ENCODE measurements at places on chromosomes 2 and 18. TPM values are rescaled to one million over a fixed set of nuclear protein-coding genes. Genes with fewer than 3 reads are reported as not detected.

The TLK1 gene
- 36.9 TPM for polyA plus RNA-seq

The SLC9A2 gene
- polyA plus RNA-seq = 0.29 TPM

GRCh38 chr2:102306125-102306524 is 5.2 kb upstream of the IL1RL1 start:
- no peak for DNase-seq

- DNase-seq = no peak
These were observed 236.8 kb downstream of the EPHA4 start for GRCh38 chr2:221335219-221335752.

DNA sequence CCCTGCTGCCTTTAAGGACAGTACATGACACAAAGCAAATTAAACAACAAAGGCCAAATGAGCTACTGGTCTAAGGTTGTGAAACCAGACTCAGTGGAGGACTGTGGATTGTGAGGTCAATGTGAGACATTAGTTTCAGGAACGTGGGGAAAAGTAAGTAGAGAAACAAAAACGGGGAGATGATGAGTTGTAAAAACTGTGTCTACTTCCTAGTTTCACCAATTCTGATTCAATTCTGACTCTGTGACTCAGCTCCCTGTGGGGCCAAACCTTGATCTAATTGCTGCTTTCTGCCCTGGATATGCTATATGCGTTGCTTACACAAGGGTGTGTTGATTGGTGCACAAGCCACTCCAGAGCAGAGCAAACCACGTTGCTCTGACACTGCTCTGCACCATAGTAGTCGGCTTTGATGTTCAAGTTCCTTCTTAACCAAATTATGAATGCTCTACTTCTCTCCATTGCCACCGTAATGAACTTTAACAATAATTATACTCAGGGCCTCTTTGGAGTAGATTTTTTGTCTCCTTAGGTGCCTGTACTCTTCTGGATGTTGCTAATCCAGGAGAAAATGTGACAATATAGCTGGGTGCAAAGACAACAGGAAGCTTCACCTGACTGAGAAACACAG is 1640.1 kb upstream of the CELF4 start:
- no peak for DNase-seq

GRCh38 chr2:10146366-10147005 is 23.9 kb downstream of the RRM2 start:
- DNase-seq = no peak
